Stimulated activated CD8-positive, alpha-beta memory T cell treated with anti-CD3 and anti-CD28 coated beads, Interleukin-15, amount 100 ng/mL, for 48 hours (primary cell): ENCODE measurements at places on chromosomes 12 and 14.

- no peak for DNase-seq
Observed at GRCh38 chr14:30295980-30296379, 263.0 kb upstream of the G2E3 start.

DNA sequence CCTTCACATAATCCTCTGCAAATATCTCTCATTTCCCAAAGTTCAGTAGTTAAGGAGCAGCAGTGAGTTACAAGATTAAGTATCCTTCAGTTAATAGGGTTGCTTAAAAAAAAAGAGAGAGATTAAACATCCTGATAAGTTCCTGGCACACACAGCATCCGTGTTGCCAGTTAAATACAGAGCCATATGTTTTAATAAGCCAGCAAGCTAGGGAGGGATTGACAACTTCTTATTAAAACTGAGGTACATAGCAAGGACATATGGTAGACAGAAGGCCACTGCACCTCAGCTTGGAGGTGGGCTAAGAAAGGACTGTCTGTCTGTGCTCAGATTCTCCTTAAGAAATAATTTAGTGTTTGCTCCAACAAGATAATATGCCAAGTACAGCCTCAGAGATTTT, 9.6 kb upstream of the TMEM30B start:
- DNase-seq = no peak

DNA sequence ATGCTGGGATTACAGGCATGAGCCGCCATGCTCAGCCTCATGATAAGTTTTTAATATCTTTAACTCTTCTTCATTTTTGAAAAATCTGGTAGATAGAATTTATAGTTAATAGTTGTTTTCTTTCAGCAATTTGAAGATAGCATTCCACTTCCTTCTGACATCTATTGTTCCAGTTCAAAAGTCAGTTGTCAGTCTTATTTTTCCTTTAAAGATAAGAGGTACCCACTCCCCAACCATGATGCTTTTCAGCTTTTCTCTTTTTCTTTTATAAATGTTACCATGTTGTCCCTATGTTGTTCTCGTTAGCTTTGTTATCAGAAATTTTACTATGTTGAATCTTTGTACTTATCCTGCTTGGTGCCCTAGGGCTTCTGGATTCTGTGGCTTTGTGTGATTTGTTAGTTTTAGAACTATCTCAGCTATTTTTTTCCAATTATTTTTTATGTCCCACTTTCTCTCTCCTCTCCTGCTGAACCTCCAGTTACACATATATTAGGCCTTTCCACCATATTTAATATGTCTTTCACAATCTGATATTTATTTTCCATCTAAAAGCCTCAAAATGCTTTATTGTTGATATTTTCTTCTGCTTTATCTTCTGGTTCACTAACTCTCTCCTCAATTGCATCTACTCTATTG, 181.6 kb upstream of the FOXN3 start:
- no peak for DNase-seq

DNA sequence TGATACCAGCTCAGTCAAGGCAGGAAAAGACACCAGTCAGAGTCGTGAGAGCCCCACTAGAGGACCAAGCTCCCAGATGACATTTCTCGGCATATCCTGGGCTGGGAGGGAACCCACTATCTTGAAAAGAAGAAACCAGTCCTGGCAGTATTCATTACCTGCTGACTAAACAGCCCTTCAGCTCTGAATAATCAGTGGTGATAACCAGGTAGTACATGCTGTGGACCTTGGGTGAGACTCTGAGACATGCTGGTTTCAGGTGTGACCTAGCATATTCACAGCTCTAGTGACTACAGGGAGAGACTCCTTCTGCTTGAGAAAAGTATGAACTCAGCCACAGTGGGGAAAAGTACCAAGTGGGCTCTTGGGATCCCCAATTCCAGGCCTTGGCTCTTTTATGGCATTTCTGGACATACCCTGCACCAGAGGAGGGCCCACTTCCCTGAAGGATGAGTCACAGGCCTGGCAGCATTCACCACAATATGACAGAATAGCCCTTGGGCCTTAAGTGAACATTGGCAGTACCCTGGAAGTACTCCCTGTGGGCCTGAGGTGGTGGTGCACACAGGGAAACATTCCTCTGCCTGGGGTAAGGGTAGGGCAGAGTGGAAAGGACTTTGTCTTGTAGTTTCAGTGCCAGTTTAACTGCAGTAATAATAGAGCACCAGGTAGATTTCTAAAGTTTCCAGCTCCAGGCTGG, 82.6 kb upstream of the SLC38A4 start:
- no peak for DNase-seq

DNA sequence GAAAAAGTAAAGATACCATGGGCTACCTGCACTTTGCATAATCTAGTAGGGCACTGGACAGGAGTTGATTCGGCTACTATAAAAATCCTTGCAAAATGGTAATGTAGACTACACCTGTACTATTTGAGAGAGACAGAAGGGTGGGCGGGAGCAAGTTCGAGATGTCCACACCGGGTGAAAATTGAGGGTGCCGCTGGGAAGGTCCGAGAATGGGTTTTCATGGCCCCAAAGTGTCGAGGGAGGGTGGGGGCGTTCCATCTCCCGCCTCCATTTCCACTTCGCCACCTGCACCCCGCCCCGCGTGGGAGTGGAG, 648 bp downstream of the SNX6 start:
- no peak for DNase-seq

DNA sequence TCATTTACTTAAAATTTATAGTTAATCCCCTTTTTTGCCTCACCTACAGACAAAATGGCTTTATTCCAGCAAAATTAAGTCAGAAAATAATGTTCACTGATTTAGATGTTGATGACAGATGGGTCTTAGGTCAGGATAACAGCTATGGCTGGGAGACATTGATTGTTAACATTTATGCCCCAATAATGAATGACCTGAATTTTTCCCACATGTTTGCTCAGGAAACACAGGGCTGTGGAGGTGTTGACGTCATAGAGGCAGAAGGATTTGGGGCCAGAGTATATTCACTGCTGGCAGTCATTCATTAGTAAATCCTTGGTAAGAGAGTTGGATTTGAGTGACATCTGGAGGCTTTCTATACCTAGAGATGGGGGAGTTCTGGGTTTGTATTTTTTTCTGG, 121.3 kb downstream of the PDE3A start:
- no peak for DNase-seq

DNA sequence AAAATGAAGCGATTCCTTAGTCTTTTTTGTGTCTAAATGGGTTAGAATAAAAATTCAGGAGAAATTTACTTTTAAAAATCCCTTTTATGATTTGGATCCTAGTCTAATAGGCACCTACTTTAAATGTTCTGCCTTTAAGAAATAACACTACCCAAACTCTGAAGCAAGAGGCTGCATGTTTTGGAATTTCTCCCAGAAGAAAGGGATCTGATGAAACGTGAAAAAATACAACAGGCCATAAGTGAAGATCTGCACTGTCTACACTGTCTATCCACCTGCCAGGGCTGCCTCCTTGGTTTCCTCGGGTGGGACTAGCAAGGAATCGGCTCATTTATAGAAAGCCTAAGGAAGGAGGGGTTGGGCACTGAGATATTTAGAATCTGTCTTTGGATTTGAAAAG, 22.1 kb downstream of the ACVR1B start:
- no peak for DNase-seq

- DNase-seq = no peak
Observed at GRCh38 chr12:92370828-92371227, 225.2 kb upstream of the BTG1 start.

DNA sequence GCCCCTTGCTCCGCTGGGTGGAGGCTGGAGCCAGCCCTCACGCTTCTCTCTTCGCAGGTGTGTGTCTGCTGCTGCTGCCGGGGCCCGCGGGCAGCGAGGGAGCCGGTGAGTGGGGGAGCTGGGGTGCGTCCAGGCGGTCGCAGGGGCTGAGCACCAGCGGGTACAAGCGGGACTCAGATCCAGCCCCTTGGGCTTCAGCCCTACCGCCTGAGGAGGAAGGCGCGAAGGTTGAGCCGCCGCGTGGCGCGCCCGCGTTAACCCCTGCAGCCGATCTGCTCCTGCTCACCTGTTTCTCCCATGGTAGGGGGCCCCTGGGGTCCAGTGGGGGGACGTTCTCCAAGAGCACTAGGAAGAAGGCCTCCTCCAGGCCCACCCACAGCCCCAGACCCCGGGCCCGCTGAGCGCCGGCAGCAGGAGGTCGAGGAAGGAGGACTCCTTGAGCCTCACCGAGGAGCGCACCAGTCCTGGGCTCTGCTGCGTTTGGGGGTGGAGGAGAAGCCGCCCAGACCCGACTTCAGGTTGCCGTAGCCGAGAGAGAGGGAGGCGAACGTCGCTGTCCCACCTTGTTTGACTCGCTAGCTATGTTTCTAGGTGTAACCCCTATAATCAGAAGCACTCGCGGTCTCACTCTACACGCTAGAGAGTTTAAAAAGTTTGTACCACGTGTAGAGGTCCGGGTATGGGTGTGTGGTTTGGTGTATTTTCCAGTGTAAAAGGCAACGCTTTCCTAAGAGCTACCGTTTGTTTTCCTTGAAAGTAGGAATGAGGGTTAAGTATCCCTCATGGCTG, 834 bp downstream of the COCH start:
- DNase-seq = no peak

DNA sequence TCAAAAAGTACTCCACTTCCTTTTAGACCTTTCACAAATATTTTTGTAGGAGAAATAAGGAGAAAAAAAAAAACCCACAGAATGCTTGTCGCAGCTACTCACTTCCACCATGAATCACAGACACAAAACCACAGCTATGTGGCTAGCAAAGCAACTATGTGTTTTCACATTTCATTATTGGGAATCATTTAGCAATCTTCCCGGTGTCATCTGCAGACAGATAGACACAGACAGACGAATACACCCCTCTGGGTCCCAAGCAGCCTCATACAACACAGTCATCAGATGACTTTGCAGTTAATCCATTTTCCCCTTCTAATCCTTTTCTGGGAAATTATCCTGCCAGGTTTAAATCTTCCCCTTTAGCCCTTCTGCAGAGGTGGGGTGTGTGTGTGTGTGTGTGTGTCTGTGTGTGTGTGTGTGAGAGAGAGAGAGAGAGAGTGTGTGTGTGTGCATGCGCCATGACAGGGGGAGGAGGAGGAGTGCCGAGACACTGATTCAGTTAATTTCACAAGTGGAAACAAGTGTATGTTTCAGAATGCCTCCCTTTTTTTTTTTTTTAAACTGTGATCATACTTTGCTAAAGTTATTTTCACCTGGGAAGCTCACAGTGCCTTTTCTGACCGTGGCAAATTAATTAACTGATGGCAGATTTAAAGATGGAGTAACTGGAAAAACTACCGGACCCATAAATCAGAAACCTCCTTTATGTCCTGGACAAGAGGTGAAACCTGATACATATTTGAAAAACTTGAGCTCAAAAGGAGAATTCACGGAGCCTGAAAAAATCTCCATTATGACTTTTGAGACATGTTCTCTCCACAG, 39.9 kb downstream of the LTBP2 start:
- no peak for DNase-seq

DNA sequence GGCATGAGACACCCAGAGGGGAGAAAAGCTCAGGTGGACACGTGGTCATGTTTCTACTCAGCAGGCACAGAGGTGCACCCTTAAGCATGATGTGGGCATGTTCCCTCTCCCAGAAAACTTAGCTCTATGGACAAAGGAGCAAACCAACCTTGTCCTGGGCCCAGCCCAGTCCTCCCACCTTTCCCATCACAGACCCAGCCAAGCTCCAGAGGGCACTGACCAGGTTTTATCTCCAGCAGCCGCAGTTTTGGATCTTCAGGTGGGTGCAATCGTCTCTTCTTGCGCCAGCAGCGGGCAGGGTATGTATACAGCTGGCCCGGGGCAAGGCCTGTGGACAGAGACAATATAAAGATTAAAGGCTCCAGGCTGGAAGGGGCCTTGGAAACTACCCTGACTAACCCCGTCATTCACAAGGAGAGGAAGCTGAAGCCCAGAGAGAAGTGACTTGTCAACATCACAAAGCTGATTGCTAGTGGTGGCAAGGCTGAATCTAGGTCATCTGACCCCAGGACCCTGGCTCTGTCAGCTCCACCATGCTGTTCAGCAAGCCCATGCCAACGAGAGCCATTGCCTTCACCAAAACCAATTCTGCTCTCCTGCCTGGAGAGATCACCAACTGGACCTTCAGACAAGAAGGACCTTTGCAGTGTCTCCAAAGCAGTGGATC, 140.7 kb downstream of the DPF3 start:
- no peak for DNase-seq

- DNase-seq = no peak
Observed at GRCh38 chr12:40464121-40464520, 228.1 kb upstream of the CNTN1 start.

- no peak for DNase-seq
Observed at GRCh38 chr14:105332350-105332874, 17.9 kb downstream of the PACS2 start.

- DNase-seq = no peak
Observed at GRCh38 chr12:103198499-103198898, 241.0 kb downstream of the ASCL1 start.

- DNase-seq = no peak
Observed at GRCh38 chr12:121800694-121801594, 2.9 kb upstream of the SETD1B start.

DNA sequence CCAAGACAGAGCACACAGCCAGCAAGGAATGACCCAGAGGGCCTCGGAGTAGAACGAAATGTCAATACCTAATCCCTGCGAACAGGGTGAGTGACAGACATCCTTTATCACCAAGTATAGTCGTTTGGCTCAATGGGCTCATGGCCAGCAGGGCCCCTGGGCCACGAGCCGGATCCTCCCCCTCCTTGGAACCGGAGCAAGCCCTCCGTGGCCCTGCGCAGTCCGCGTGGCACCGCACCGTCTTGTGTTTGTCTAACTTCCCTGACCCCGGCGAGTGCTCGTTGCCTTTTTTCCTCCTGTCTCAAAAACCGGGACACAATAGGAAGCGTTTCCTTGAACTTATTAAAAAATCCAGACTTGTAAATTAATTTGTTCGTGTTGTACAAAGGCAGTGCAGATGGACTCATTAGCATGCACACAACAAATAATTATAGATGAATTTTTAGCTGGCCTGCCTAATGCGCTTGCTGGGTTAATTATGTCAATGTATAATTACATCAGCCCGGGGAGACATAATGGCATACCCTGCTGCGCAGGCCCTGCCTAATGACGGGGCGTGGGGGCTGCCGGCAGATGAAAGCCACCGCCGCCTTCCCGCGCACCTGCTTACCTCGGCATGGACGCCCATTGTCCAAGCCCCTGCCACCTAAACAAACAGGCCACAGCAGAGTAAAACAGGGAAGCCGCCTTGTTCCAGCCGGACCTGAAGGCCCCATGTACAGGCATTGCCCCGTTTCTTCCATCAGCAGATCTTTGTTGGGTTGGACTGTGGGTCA, 81.6 kb downstream of the PHETA1 start:
- DNase-seq = no peak
